Ovary (tissue), 10 donors: ENCODE measurements at places on chromosomes 16 and 17. TPM values are rescaled to one million over a fixed set of nuclear protein-coding genes. Genes with fewer than 3 reads are reported as not detected.

The RNF227 gene
- 4.2 TPM for total RNA-seq

The ADAM11 gene
- 2.3 TPM for total RNA-seq

DNA sequence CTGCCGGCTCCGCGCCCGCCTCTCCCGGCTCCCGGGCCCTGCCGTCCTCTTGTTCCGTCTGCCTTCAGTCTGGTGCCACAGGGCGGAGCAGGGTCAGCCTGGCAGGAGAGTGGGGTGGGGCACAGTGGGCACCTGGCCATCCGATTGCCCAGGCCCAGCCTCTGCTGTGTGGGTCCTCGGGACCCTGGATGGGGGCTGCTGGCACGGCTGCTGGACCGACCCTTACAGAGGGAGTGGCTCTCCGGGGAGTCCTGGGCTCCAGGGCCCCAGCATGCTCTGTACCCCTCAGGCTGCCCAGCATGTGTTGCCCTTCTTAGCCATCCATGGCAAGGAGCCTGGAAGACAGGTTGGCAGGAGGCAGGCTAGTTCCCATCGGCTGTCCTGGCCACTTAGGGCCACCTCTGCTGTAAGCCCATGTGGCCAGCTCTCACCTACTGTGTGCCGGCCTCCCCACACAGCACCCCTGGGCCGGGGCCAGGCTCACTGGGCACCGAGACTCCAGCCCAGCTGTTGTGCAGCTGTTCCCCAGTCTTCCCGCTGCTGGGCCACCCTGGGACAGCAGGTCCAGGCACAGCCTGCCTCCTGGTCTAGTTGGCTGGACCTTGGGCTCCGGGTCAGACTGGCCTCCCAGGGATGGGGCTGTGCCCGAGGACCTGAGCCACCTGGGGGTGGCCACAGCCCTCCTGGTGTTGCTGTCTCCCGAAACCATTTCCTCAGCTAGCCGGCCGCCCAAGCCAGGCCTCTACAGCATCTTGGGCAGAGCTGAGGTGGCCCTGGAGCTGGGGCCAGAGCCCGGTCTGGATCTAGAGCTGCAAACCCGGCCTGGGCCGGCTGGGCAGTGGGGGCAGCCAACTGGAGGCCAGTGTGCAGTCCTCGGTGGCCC, 24.9 kb downstream of the BAHCC1 start:
- H3K36me3 ChIP-seq = no peaks in the 10 kb centered on the region
- H3K4me3 ChIP-seq = peak overlapping the region; percentile 22
- peaks cover 48% of the 10 kb centered on the region for H3K4me1 ChIP-seq
- H3K27ac ChIP-seq = peak overlapping the region; percentile 65
- H3K27me3 ChIP-seq = no peaks in the 10 kb centered on the region

- no peaks in the 10 kb centered on the region for H3K27me3 ChIP-seq
- peaks cover 3% of the 10 kb centered on the region for H3K4me1 ChIP-seq
- no peak overlapping the region for H3K4me3 ChIP-seq
- no peaks in the 10 kb centered on the region for H3K36me3 ChIP-seq
Measured at GRCh38 chr16:1439058-1439698, 5.2 kb downstream of the CCDC154 start.

DNA sequence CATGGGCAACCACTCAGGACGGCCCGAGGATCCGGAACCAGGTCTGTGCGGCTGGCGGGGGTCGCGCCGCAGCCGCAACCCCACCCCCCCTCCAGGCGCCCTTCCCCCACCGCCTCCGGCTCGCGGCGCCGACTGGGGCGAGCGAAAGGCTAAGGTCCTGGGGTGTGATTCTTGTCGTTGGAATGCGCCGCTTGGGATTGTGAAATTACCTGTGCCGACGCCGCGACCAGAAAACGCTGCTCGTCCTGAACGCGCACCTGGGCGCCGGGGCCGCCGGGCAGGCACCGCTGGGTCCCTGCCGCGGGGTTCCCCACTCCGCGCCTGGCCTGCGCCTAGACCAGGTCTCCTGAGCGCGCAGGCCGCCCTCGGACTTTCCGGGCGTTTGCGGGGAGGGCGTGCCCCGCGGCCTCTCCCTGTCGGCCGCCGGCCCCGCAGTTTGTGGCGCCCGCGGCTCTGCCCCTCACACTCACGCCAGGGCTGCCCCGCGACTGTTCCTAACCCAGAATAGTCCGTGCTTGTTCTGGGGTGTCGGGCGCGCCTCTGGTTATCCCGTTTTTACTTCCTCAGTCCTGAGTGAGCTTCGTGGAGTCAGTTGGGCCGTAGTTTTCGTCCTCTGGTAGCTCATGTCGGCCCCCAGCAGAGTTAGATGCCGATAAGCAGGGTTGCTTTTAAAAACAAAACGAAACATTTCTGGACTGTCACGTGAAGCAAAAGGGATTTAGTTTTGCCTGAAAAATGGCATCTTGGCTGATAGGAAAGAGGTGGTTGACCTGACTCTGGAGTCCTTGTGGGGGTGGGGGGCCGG, 147.2 kb downstream of the SPECC1 start:
- peak overlapping the region; percentile 70 for H3K4me3 ChIP-seq
- DNase-seq = no peak
- H3K27ac ChIP-seq = peak overlapping the region; percentile 74
- H3K36me3 ChIP-seq = no peaks in the 10 kb centered on the region

DNA sequence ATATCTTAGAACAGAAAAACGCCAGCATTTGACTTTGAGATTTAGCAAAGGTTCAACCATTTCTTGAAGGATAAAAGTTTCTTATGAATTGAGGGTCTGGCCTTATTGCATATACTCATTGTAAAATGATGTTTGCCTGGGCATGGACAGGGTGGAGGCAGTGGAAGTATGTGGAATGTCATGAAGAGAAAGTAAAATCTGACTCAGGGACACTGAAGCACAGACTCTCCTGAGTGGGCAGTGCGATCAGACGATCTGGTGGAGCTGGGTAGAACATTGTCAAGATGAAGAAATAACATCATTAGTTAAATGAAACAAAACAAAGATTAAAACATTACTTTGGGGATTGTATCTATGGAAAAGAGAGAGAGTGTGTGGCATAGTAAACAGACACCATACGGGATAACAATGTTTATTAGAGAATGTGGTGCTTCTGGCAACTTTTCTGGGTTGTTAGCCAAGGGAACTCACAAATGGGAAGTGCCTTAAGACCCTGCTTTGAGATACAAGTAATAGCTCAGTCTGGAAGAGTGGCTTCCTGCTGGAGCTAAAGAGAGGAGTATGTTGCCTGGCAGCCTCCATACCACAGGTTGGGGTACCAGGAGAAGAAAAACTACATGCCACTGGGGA, 4.4 kb downstream of the MAP3K3 start:
- no peaks in the 10 kb centered on the region for H3K27me3 ChIP-seq
- H3K27ac ChIP-seq = no peak overlapping the region
- peaks cover 7% of the 10 kb centered on the region for H3K4me1 ChIP-seq
- no peaks in the 10 kb centered on the region for H3K36me3 ChIP-seq
- no peak overlapping the region for H3K4me3 ChIP-seq

GRCh38 chr16:78811247-78811646, 711.8 kb downstream of the WWOX start:
- no peaks in the 10 kb centered on the region for H3K36me3 ChIP-seq
- H3K27me3 ChIP-seq = no peaks in the 10 kb centered on the region
- no peak overlapping the region for H3K27ac ChIP-seq
- DNase-seq = no peak

DNA sequence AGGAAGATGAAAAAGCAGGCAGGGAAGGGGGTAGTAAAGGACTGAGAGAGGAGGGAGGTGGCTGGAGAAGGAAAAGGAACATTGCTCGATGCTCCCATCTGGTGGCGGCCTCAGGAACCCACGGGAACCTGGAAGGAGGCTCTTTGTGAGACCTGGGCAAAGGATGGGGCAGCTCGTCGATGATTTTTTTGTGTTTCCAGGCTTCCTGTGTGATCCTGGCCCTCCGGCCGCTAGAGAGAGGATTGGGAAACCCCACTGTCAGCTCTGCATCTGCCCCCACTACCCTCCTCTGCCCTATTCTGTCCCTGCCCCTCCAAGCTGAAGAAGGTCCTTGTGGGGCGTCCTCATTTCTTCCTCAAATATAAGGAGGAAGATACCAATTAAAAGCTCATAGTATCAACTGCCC, 6.6 kb downstream of the WFIKKN2 start:
- no peaks in the 10 kb centered on the region for H3K36me3 ChIP-seq
- H3K4me1 ChIP-seq = no peaks in the 10 kb centered on the region
- no peaks in the 10 kb centered on the region for H3K27me3 ChIP-seq
- no peak overlapping the region for H3K4me3 ChIP-seq
- peak; percentile 85 for DNase-seq

- H3K36me3 ChIP-seq = no peaks in the 10 kb centered on the region
- peaks cover 17% of the 10 kb centered on the region for H3K4me1 ChIP-seq
- H3K27me3 ChIP-seq = no peaks in the 10 kb centered on the region
- H3K4me3 ChIP-seq = peak overlapping the region; percentile 29
- no peak overlapping the region for H3K27ac ChIP-seq
- DNase-seq = peak; percentile 66
Measured at GRCh38 chr17:29617125-29617480, 5.6 kb downstream of the CORO6 start.
